ENCODE measurements at places on chromosomes 12 and 14. TPM values are rescaled to one million over a fixed set of nuclear protein-coding genes. Genes with fewer than 3 reads are reported as not detected.

SLC2A13 gene
- polyA plus RNA-seq, result 2.5 TPM

LPAR5 gene
- 0.58 TPM for polyA plus RNA-seq

EXOC3L4 gene
- polyA plus RNA-seq, result 4.7 TPM

AVPR1A gene
- not detected for polyA plus RNA-seq

SEC23A gene
- polyA plus RNA-seq, result 105 TPM

- no peak for DNase-seq
Observed at GRCh38 chr14:103209506-103209905, 86.2 kb downstream of the TNFAIP2 start.

- no peak for DNase-seq
Observed at GRCh38 chr12:3728686-3729085, 24.2 kb downstream of the CRACR2A start.

DNA sequence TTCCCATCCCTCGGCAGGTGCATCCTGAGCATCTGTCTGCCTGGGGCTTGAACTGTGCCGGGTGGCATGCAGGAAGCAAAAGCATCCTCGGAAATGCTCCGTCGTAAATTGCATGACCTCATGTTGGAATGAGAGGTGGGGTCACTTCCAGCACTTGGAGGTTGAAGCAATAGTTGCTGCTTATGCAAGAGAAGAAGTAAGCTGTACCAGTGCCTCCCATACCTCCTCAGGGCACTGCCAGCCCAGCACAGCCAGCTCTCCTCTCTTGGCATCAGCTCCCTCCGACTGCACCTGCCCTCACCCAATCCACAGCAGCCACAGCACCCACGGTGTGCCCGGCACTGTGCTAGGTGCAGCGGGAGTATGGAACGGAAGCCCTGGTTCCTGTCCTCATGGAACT is 11.5 kb downstream of the TEAD4 start:
- DNase-seq, result peak; percentile 50

- DNase-seq, result no peak
Observed at GRCh38 chr14:74202113-74202512, 37.1 kb upstream of the VSX2 start.

DNA sequence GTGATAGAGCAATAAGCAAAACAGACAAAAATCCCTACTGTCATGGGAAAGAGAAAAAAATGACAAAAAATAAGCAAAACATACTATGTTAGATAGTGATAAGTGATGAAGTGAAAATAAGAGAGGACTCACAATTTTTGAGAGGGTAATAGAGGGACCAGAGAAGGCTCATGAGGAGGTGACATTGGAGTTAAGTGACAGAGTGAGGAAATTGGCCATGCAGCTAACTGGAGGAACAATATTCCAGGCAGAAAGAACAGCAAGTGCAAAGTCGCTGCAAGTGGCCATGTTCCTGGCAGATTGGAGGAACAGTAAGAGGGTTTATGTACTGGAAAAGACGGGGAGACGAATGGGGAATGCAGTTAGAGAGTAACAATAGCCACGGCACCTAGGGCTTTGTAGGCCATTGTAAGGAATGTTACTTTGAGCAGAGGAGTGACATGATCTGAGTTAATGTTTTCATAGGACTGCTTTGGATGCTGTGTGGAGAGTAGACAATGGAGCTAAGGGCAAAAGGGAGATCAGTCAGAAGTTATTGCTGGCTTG is 1.4 kb upstream of the SAV1 start:
- DNase-seq, result no peak

DNA sequence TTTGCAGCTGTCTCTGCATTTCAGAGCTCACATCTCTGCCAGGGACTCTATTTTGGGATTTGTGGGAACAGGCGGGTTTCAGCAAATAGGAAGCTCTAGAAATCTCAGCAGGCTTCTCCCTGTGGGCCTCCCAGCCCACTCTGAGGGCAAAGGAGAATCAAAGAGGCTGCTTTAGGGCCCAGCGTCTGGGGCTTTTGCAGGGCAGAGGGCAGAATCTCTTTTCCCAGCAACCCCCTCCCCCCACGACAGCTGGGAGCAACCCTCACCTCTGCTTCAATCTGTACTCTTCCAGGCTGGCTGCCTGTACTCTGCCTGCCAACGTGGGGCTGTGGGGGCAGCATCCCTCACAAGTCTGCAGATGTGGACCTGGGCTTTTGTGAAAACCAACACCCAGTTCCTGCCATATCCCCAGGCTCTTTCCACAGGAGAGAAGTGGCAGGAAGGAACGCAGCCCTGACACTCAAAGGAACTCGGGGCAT is 529.6 kb upstream of the TBX3 start:
- DNase-seq, result no peak
